ENCODE measurements at places on chromosomes 2 and 18. TPM values are rescaled to one million over a fixed set of nuclear protein-coding genes. Genes with fewer than 3 reads are reported as not detected.
A peak's percentile ranks its signal among the peaks of the same experiment; 100 is the strongest.

GKN2 gene
- total RNA-seq, result not detected

ZNF638 gene
- 190 TPM for total RNA-seq

- no peak for DNase-seq
These were observed 33.0 kb downstream of the MRO start for GRCh38 chr18:50786864-50787263.

DNA sequence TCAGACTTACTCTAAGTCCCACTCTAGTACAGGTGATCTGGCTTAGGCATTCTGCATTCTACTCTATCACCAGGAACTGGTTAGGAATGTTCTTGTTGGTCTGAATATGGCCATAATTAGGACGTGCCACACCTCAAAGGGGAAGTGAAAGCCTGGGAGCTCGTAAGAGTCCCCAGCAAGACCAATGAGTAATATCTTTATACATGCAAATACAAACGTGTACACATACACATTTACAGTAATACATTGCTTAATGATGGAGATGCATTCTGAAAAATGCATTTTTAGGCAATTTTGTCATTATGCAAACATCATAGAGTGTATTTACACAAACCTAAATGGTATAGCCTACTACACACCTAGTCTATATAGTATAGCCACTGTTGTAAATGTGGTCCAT lies 19.5 kb upstream of the ERCC3 start:
- DNase-seq, result no peak

DNA sequence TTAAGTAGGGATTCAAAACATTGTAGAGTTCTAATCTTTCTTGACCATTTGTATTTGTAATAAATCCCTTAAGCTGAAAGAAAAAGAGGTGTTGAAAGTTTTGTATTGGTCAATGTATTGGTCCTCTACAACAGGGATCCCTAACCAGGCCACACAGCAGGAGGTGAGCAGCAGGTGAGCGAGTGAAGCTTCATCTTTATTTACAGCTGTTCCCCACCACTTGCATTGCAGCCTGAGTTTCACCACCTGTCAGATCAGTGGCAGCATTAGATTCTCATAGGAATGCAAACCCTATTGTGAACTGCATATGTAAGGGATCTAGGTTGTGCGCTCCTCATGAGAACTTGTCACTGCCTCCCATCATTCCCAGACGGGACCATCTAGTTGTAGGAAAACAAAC lies 715.7 kb upstream of the NXPH2 start:
- DNase-seq, result peak; percentile 32

DNA sequence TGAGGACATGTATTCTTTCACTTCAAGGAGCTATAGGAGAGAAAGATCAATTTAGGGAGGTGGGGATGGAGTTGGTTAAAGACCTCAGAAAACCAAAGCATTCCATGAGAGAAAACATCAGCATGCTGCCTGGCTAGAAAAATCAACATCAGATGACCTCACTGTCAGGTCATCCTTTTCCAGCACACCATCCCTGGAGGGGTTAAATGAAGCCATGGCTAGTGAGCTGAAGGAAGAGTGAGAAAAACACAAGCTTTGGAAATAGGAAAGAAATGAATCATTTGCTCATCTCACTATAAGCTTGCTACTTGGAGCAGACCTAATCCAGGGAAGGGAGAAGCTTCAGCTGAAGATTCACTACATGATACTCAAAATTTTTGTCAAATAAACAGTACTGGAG lies 109.5 kb upstream of the ITGB6 start:
- peak; percentile 13 for DNase-seq

GALNT5 gene
- 0.14 TPM for total RNA-seq

DNA sequence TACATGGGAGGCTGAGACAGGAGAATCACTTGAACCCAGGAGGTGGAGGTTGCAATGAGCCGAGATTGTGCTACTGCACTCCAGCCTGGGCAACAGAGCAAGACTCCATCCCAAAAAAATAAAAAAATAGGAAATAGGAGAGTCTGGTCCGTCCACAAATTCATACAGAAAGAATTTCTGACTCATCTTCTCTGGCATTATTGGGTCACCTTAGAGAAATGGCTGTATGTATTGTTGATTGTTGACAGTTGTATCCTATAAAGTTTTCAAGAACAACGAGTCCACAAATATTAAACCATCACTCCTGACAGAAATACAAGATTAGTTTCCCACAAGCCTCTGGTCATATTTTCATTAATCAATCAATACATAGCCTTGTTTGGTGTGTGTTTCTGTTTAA lies 20.4 kb downstream of the RBM43 start:
- no peak for DNase-seq

- no peak for DNase-seq
These were observed 68.6 kb downstream of the ZAP70 start for GRCh38 chr2:97781981-97782380.

DNA sequence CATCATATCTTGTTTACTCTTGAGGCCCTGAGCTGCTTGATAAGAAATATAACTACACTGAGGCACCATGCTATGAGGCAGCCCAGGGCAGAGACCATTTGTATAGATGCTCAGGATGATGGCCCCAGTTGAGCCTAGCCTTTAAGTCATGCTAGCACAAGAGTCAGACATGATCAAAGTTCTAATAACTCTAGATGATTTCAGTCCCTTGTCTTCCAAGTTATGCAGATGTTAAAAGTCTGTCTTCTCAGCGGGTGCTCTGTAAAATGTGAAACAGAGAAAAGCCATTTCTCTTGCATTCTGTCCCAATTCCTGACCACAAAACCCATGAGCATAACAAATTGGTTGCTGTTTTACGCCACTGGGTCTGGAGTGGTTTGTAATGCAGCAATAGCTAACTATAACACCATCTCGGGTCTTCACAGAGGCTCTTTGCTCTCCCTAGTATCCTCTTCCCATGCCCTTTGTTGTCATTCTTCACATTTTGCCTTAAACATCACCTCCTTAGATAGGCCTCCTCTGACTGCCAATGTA lies 49.6 kb downstream of the NXPH2 start:
- no peak for DNase-seq

GRCh38 chr2:3176869-3177255 lies 200.8 kb downstream of the EIPR1 start:
- DNase-seq, result no peak

GRCh38 chr18:13615432-13615861 lies 110.9 kb downstream of the FAM210A start:
- no peak for DNase-seq

- DNase-seq, result peak; percentile 52
These were observed 204.6 kb downstream of the CTNNA2 start for GRCh38 chr2:79717364-79718007.

DNA sequence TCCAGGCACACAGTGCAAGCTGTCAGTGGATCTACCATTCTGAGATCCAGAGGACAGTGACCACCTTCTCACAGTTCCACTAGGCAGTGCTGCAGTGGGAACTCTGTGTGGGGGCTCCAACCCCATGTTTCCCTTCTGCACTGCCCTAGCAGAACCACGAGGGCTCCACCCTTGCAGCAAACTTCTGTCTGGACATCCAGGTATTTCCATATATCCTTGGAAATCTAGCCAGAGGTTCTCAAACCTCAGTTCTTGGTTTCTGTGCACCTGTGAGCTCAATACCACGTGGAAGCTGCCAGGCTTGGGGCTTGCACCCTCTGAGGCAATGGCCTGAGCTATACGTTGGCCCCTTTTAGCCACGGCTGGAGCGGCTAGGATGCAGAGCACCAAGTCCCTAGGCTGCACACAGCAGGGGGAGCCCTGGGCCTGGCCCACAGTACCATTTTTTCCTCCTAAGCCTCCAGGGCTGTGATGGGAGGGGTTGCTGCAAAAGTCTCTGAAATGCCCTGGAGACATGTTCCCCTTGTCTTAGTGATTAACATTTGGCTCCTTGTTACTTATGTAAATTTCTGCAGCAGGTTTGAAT lies 77.5 kb downstream of the MAP4K3 start:
- peak; percentile 37 for DNase-seq

EPC2 gene
- 28.2 TPM for total RNA-seq
